ENCODE measurements at places on chromosomes 6 and 20.

GRCh38 chr6:13336553-13336952 is 8.2 kb upstream of the TBC1D7 start:
- DNase-seq: peak; percentile 92
- no peaks in the 10 kb centered on the region for H3K27me3 ChIP-seq
- no peaks in the 10 kb centered on the region for H3K4me1 ChIP-seq
- H3K36me3 ChIP-seq: no peaks in the 10 kb centered on the region

DNA sequence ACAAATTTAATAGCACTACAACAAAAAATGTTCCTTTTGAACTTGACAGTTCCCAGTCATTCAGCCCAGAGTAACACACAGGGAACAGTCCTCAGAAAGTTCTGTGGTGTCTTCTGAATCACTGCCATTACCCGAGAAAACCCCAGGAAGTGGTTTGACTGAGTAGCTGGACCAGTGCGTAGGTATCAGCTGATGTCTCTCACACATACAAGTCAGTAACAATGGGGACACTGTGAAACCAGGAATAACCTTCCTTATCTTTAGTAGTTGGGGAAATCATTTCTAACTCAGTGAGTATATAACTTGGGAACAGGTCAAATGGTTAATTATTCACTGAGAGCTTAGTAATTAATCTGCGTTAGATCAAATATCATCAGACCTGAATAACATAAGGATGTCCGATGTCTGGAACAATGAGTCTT is 73.1 kb downstream of the HIVEP2 start:
- H3K4me1 ChIP-seq: peaks cover 2% of the 10 kb centered on the region
- no peaks in the 10 kb centered on the region for H3K27me3 ChIP-seq
- DNase-seq: no peak
- H3K36me3 ChIP-seq: no peaks in the 10 kb centered on the region

GRCh38 chr20:8094850-8095249 is 37.2 kb upstream of the PLCB1 start:
- no peak overlapping the region for H3K4me3 ChIP-seq
- no peaks in the 10 kb centered on the region for H3K36me3 ChIP-seq
- no peak for DNase-seq
- no peak overlapping the region for H3K27ac ChIP-seq
- no peaks in the 10 kb centered on the region for H3K27me3 ChIP-seq

- no peak overlapping the region for H3K4me3 ChIP-seq
- peaks cover 20% of the 10 kb centered on the region for H3K27me3 ChIP-seq
- H3K36me3 ChIP-seq: no peaks in the 10 kb centered on the region
These were observed 1.3 kb upstream of the DNAH8 start for GRCh38 chr6:38713812-38714211.

- no peak overlapping the region for H3K27ac ChIP-seq
- no peak overlapping the region for H3K4me3 ChIP-seq
- DNase-seq: no peak
- H3K27me3 ChIP-seq: no peaks in the 10 kb centered on the region
These were observed 84.5 kb downstream of the ANKEF1 start for GRCh38 chr20:10119336-10119735.

DNA sequence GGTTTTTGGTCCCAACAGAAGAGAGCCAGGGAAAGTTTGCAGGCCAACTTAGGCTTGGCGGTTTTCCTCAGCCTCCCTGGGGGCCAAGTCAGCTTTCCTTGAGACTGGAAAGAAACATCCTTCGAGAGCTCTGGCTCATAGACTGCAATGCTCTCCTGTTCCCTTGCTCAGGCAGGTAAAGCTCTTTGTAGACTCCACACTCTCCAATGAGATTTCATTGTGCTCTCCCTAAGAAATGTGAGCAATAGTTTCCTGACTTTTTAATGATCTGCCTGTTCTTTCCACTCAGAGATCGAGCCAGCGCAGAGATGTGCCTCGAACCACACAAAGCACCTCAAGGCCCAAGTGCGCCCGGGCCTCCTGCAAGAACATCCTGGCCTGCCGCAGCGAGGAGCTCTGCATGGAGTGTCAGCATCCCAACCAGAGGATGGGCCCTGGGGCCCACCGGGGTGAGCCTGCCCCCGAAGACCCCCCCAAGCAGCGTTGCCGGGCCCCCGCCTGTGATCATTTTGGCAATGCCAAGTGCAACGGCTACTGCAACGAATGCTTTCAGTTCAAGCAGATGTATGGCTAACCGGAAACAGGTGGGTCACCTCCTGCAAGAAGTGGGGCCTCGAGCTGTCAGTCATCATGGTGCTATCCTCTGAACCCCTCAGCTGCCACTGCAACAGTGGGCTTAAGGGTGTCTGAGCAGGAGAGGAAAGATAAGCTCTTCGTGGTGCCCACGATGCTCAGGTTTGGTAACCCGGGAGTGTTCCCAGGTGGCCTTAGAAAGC is 13.9 kb downstream of the TNFAIP3 start:
- no peaks in the 10 kb centered on the region for H3K27me3 ChIP-seq
- H3K36me3 ChIP-seq: peaks cover 6% of the 10 kb centered on the region
- H3K4me3 ChIP-seq: no peak overlapping the region
- DNase-seq: no peak
- H3K4me1 ChIP-seq: no peaks in the 10 kb centered on the region

- H3K27me3 ChIP-seq: no peaks in the 10 kb centered on the region
- no peaks in the 10 kb centered on the region for H3K36me3 ChIP-seq
- H3K4me3 ChIP-seq: no peak overlapping the region
- no peaks in the 10 kb centered on the region for H3K4me1 ChIP-seq
These were observed 39.6 kb upstream of the NELFCD start for GRCh38 chr20:58941471-58941870.

Measured in iPS DF 6.9 (cell line).